Activated B cell treated with CpG ODN at 0.5 μM for 24 hours (primary cell): ENCODE measurements at places on chromosomes 13 and 19. TPM values are rescaled to one million over a fixed set of nuclear protein-coding genes. Genes with fewer than 3 reads are reported as not detected.

- H3K27ac ChIP-seq = no peak overlapping the region
- no peak for DNase-seq
- H3K27me3 ChIP-seq = peaks cover 2% of the 10 kb centered on the region
Observed at GRCh38 chr13:29294821-29295220, 300.7 kb downstream of the SLC7A1 start.

DNA sequence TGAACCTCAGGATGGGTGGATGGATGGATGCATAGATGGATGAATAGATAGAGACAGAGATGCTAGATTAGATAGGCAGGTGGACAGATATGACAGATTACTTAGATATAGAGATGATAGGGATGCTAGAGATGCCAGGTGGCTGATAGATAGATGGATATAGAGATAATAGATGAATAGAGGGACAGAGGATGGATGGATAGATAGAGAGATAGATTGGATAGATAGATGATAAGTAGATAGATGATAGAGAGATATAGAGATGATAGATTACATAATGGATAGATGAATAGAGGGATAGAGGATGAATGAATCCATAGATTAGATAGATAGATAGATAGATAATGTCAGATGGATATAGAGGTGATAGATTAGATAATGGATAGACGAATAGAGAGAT lies 88.4 kb upstream of the TM9SF2 start:
- DNase-seq = no peak
- H3K36me3 ChIP-seq = no peaks in the 10 kb centered on the region
- no peak overlapping the region for H3K4me3 ChIP-seq
- H3K27me3 ChIP-seq = no peaks in the 10 kb centered on the region
- H3K27ac ChIP-seq = no peak overlapping the region

GRCh38 chr13:112169941-112170822 lies 103.2 kb downstream of the SOX1 start:
- no peak for DNase-seq
- no peaks in the 10 kb centered on the region for H3K27me3 ChIP-seq
- no peaks in the 10 kb centered on the region for H3K36me3 ChIP-seq

The GPC5 gene
- total RNA-seq = 0.24 and 0.46 TPM in 2 replicates

GRCh38 chr19:19457671-19458070 lies 52.2 kb downstream of the GATAD2A start:
- no peak overlapping the region for H3K4me3 ChIP-seq
- H3K27ac ChIP-seq = peak overlapping the region; percentile 86
- H3K27me3 ChIP-seq = no peaks in the 10 kb centered on the region

DNA sequence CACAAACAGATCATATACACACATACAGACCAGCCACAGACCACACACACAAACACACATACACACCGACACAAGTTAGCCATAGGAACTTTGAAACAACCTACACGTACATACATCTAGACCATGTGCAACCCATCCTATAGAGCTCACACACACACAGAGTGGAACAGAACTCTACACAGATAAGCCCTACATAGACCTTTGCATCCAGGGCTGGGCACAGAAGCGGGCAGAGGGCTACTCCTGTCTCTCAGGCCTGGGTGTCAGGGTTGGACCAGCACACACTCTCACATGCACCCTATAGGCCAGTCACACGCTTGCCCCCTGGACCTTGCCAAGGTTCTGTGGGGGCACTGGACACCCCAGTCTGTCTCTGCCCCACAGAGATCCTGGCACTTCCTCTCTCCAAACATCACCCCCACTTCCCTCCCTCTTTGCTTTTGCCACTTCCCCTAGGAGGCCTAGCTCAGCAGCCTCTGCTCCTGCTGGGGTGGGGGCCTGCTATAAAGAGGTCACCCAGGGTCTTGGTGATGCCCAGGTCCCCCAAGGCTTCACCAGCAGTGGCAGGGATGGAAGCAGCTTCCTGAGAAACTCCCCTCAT lies 5.8 kb upstream of the JUNB start:
- no peak for DNase-seq
- H3K4me1 ChIP-seq = peaks cover 46% of the 10 kb centered on the region
- peaks cover 7% of the 10 kb centered on the region for H3K36me3 ChIP-seq
- H3K27me3 ChIP-seq = no peaks in the 10 kb centered on the region

The SAFB gene
- total RNA-seq = 162 and 171 TPM in 2 replicates

- H3K27ac ChIP-seq = no peak overlapping the region
- no peaks in the 10 kb centered on the region for H3K36me3 ChIP-seq
- H3K4me3 ChIP-seq = peak overlapping the region; percentile 3
- H3K4me1 ChIP-seq = peaks cover 41% of the 10 kb centered on the region
Observed at GRCh38 chr13:33353210-33353609, 67.7 kb upstream of the STARD13 start.

DNA sequence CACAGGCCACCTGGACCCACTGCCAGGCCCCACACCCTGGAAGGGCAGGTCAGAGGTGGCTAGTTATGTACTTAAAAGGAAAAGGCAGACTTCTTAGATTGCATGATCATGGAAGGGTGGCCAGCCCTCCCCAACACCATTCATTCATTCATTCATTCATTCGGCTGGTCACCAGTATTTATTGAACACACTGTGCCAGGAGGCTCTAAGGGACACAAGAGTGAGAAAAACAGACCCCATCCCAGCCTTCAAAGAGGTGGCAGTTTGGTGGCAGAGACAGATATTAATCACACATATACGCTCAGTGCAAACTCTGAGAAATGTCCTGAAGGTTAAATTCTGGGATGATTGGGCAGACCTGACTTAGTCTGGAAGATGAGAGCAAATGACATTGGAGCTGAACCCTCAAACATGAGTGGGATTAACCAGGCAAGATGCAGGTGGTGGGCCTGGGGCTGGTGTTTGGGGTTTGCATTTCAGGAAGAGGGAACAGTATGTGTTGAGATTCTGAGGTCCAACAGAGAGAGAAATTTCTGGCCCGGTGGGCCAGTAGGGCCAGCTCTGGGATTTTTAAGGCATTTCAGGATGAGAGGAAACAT lies 147.5 kb downstream of the ZNF536 start:
- no peak overlapping the region for H3K4me3 ChIP-seq

GRCh38 chr19:51571599-51571998 lies 516 bp downstream of the ZNF175 start:
- peaks cover 39% of the 10 kb centered on the region for H3K36me3 ChIP-seq
- H3K4me1 ChIP-seq = peaks cover 40% of the 10 kb centered on the region
- DNase-seq = no peak
- H3K27me3 ChIP-seq = no peaks in the 10 kb centered on the region
- H3K27ac ChIP-seq = peak overlapping the region; percentile 86

DNA sequence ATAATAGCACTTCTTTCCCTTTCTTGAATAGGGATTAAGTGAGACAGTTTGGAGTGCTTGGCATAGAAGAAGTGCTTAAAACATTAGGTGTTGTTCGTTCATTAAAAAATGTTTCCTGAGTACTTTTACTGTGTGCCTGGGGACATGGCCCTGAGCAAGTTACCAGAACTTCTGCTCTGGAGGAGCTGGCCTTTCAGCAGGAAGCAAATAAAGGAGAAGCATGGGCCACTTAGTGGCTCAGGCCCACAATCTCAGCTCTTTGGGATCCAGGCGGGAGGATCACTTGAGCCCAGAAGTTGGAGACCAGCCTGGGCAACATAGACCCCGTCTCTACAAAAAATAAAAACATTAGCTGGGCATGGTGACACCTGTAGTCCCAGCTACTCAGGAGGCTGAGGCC lies 5.7 kb downstream of the DNM2 start:
- peaks cover 36% of the 10 kb centered on the region for H3K36me3 ChIP-seq
- no peak for DNase-seq
- H3K27me3 ChIP-seq = no peaks in the 10 kb centered on the region
- no peak overlapping the region for H3K27ac ChIP-seq
- no peak overlapping the region for H3K4me3 ChIP-seq
- peaks cover 67% of the 10 kb centered on the region for H3K4me1 ChIP-seq

GRCh38 chr13:99250982-99251825 lies 7.0 kb downstream of the GPR18 start:
- H3K27ac ChIP-seq = peak overlapping the region; percentile 22
- no peak for DNase-seq
- no peaks in the 10 kb centered on the region for H3K27me3 ChIP-seq
- H3K4me1 ChIP-seq = peaks cover 49% of the 10 kb centered on the region

DNA sequence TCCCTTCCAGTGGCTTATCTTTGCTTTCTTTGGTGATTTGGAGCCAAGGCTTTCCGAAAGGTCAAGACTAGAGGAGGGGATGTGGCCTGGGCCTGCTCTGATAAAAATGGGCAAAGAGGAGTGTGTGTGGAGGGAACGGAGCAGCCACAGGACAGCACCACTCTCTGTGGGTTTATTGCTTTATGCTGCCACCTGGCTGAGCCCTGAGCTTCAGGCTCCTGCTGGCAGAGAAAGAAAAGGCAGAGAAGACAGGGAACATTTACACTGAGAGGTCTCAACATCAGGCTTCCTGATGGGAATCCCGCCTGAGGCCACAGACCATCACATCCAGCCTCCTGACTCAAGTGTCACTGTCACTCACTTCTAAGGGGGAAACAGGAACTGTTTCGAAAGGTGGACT lies 9.2 kb upstream of the GSX1 start:
- H3K4me1 ChIP-seq = no peaks in the 10 kb centered on the region
- no peak overlapping the region for H3K4me3 ChIP-seq
- H3K36me3 ChIP-seq = no peaks in the 10 kb centered on the region
- H3K27me3 ChIP-seq = peaks cover 44% of the 10 kb centered on the region
- DNase-seq = no peak

The ZNF264 gene
- 56.2 and 58.7 TPM in 2 replicates for total RNA-seq

DNA sequence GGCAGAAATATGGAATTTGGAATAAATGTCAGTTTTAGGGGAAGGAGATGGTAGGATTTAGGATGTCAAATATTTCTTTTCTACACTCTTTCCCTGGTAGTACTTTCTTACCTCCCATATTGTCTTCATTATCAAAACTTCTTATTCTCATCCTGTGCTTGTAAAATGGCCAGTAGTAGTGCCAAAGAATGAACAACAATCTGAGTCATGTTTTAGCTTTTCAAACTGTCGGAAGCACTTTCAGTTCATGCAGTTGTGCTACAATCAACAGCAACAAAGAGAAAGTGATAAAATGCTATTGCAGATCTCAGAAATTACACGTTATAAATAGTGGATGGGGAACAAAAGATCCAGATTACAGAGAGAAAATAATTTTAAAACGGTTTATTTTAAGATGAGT lies 193.7 kb upstream of the RXFP2 start:
- H3K36me3 ChIP-seq = no peaks in the 10 kb centered on the region
- DNase-seq = no peak
- H3K27ac ChIP-seq = no peak overlapping the region
- H3K4me1 ChIP-seq = no peaks in the 10 kb centered on the region

GRCh38 chr19:46347572-46347883 lies 641 bp downstream of the PPP5C start:
- H3K4me3 ChIP-seq = peak overlapping the region; percentile 95
- DNase-seq = no peak
- H3K27ac ChIP-seq = peak overlapping the region; percentile 88
- peaks cover 2% of the 10 kb centered on the region for H3K36me3 ChIP-seq
- peaks cover 3% of the 10 kb centered on the region for H3K27me3 ChIP-seq
- H3K4me1 ChIP-seq = peaks cover 60% of the 10 kb centered on the region

DNA sequence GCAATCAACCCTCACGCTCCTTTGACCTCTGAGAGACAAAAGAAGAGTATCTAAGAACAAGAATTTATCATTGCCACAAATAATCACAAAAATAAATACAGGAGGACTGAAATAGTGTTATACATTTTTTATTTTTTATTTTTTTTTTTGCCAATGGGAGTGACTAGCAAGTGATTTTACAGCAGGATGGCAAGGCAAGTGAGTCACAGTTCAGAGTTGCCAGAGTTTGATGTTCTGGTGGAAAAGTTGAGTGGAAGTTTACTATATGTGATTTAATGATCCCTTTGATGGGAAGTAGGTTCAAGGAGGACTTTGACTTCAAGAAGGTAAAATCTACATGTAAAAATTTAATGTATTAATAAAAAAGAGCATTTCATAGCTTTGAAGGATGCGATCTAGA lies 2691.4 kb downstream of the PCDH9 start:
- DNase-seq = no peak
- no peak overlapping the region for H3K4me3 ChIP-seq
- H3K27ac ChIP-seq = no peak overlapping the region
- H3K36me3 ChIP-seq = no peaks in the 10 kb centered on the region
- H3K4me1 ChIP-seq = no peaks in the 10 kb centered on the region

The OR7C1 gene
- not detected in 2 replicates for total RNA-seq

The ATP13A1 gene
- total RNA-seq = 125 and 135 TPM in 2 replicates

GRCh38 chr19:29531458-29532025 lies 5.7 kb downstream of the VSTM2B start:
- H3K27me3 ChIP-seq = peaks cover 41% of the 10 kb centered on the region
- DNase-seq = no peak
- H3K4me3 ChIP-seq = no peak overlapping the region
- peaks cover 25% of the 10 kb centered on the region for H3K4me1 ChIP-seq

The ZIC2 gene
- total RNA-seq = not detected in 2 replicates

DNA sequence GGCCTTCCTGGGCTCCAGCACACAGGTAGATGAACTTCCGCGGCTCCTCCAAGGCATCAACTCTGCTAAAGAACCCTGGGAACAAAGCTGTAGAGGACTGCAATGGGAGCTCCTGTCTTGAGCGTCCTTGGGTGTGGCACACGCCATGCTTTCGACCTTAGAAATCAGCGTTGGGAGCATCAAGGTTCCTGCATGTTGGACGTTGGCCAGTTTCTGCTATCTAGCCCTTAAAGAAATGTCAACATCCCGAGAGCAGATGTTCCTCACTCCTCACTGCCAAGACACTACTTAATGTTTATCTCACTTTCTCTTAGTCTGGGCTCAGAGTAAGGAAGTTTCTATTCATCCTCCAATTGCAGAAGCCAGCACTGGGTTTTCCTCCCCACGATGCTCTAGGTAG lies 70.6 kb upstream of the MEDAG start:
- no peak overlapping the region for H3K4me3 ChIP-seq
- DNase-seq = no peak
- no peaks in the 10 kb centered on the region for H3K36me3 ChIP-seq
- no peak overlapping the region for H3K27ac ChIP-seq
- no peaks in the 10 kb centered on the region for H3K4me1 ChIP-seq

GRCh38 chr13:74675972-74676371 lies 541.8 kb upstream of the KLF12 start:
- no peak for DNase-seq
- no peaks in the 10 kb centered on the region for H3K4me1 ChIP-seq
- H3K36me3 ChIP-seq = no peaks in the 10 kb centered on the region
- H3K27me3 ChIP-seq = no peaks in the 10 kb centered on the region
- no peak overlapping the region for H3K27ac ChIP-seq

- no peak for DNase-seq
- H3K4me3 ChIP-seq = no peak overlapping the region
- H3K4me1 ChIP-seq = no peaks in the 10 kb centered on the region
- peaks cover 5% of the 10 kb centered on the region for H3K27me3 ChIP-seq
- H3K27ac ChIP-seq = no peak overlapping the region
Observed at GRCh38 chr13:29411481-29411880, 184.0 kb downstream of the SLC7A1 start.

- no peaks in the 10 kb centered on the region for H3K4me1 ChIP-seq
- no peak for DNase-seq
- no peaks in the 10 kb centered on the region for H3K36me3 ChIP-seq
- H3K27me3 ChIP-seq = peaks cover 2% of the 10 kb centered on the region
- H3K4me3 ChIP-seq = no peak overlapping the region
Observed at GRCh38 chr13:100835695-100836094, 161.1 kb upstream of the TMTC4 start.

GRCh38 chr19:33488826-33489225 lies 32.8 kb downstream of the PEPD start:
- no peaks in the 10 kb centered on the region for H3K4me1 ChIP-seq
- DNase-seq = no peak
- no peaks in the 10 kb centered on the region for H3K27me3 ChIP-seq
- H3K4me3 ChIP-seq = no peak overlapping the region
- H3K36me3 ChIP-seq = peaks cover 9% of the 10 kb centered on the region

The ZNF837 gene
- total RNA-seq = 3.1 and 3.5 TPM in 2 replicates

The FUT6 gene
- not detected in 2 replicates for total RNA-seq

- peak; percentile 67 for DNase-seq
- H3K4me3 ChIP-seq = peak overlapping the region; percentile 74
- no peaks in the 10 kb centered on the region for H3K36me3 ChIP-seq
- H3K27me3 ChIP-seq = no peaks in the 10 kb centered on the region
Observed at GRCh38 chr19:18433015-18433691, 4.8 kb downstream of the ISYNA1 start.
